Right lobe of liver (tissue), 6 donors: ENCODE measurements at places on chromosomes 16 and 17. TPM values are rescaled to one million over a fixed set of nuclear protein-coding genes. Genes with fewer than 3 reads are reported as not detected.

- H3K27me3 ChIP-seq, result no peaks in the 10 kb centered on the region
- no peaks in the 10 kb centered on the region for H3K36me3 ChIP-seq
- no peak overlapping the region for H3K4me3 ChIP-seq
- H3K4me1 ChIP-seq, result no peaks in the 10 kb centered on the region
Observed at GRCh38 chr16:13543850-13544249, 376.1 kb upstream of the ERCC4 start.

The UBE2Z gene
- total RNA-seq, result 22.3 TPM

The TLCD2 gene
- 2.5 TPM for total RNA-seq

The CFDP1 gene
- total RNA-seq, result 29.1 TPM

The CHST4 gene
- total RNA-seq, result 3.5 TPM
